ENCODE measurements at places on chromosomes 7 and 10.

- DNase-seq, result no peak
Measured at GRCh38 chr7:20030417-20030816, 186.8 kb downstream of the MACC1 start.

DNA sequence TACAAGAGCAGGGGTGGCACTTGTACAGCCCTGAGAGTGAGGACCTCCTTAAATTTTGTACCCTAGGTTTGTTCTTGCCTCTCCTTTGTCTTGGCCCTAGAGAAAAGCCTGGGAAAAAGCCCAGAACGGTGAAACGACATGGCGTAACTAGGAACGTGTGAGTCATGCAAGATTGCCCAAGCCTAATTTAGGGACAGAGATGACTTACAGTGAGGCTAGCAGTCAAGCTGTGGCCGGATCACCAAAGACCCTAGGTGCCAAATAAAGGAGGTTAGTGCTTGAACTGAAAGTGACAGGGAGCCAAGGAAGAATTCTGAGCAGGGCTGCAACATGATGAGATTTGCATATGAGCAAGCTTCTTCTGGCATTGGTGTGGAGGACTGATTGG, 25.1 kb downstream of the TBXAS1 start:
- no peak for DNase-seq

DNA sequence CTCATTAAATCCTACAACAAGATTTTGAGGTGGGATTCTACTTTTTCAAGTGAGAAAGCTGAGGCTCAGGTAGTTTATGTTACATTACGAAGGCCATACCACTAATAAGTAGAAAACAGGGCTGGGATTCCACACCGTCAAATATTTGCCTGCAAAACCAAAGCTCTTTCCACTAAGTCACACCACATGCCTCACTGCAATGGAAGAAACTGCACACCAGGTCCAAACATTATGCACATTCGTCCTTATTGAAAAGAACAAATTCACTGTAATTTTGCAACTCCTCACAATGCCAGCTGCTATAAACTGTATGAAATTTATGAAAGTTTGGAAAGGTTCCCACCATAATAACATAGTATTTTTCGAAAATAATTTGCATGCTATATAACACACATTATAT, 66.5 kb downstream of the DGKB start:
- DNase-seq, result no peak

DNA sequence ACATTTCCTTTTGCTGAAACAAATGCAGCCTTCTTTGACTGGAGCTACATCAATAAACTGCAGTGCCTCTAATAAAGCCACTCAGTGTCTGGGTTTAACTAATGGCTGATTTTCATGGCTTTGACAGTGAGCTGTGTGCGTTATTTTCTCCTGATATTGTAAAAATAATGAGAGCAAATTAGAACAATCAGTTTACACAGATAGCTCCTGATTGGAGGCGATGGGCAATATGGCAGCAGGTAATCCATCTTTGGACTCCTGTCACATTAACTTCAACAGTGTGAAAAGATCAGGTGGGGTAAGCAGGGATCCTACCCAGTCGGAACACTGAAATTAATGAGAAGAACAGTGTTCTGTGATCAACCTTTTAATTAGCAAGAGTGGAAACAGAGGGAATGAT, 100.7 kb downstream of the POLL start:
- no peak for DNase-seq

DNA sequence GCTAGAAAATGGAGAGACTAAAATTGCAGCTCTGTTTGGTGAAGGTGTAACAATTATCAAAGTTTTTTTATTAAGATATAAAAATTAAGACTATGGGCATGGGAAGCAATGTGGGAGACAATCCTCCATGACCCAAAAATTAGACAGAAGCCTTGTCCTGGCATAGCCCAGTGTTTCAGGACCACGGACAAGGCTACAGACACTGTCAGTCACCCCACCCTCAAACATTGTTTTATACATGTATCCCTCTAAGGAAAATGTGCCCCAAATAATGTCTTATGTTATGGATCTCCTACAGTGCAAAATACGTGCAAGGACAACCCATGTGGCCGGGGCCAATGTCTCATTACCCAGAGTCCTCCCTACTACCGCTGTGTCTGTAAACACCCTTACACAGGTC, 24.0 kb downstream of the HABP2 start:
- DNase-seq, result no peak

GRCh38 chr7:32283546-32283945, 206.6 kb downstream of the LSM5 start:
- no peak for DNase-seq

GRCh38 chr7:83248000-83248399, 85.3 kb upstream of the PCLO start:
- DNase-seq, result no peak

DNA sequence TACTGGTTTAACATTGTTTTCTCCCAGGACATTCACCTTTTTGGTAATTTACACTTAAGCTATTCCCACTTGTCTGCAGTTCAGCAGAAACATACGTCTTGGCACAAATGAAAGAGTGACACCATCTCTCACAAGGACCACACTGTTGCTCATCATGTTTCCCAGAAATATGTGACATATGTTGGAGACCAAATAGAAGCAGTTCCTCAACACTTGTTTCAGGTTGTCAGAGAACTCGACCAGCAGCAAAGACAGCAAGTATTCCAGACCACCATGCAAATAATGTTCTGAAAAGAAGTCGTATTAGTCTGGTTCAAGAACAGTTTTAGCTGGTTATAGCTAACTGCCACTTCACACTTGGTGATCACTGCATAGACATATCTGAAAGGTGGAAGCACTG, 81.3 kb upstream of the KLF6 start:
- no peak for DNase-seq

GRCh38 chr7:78852951-78853350, 600.5 kb downstream of the MAGI2 start:
- DNase-seq, result no peak

- peak; percentile 63 for DNase-seq
Measured at GRCh38 chr10:62732841-62733653, 71.5 kb upstream of the ADO start.

GRCh38 chr10:32041290-32042028, 14.8 kb downstream of the KIF5B start:
- no peak for DNase-seq

DNA sequence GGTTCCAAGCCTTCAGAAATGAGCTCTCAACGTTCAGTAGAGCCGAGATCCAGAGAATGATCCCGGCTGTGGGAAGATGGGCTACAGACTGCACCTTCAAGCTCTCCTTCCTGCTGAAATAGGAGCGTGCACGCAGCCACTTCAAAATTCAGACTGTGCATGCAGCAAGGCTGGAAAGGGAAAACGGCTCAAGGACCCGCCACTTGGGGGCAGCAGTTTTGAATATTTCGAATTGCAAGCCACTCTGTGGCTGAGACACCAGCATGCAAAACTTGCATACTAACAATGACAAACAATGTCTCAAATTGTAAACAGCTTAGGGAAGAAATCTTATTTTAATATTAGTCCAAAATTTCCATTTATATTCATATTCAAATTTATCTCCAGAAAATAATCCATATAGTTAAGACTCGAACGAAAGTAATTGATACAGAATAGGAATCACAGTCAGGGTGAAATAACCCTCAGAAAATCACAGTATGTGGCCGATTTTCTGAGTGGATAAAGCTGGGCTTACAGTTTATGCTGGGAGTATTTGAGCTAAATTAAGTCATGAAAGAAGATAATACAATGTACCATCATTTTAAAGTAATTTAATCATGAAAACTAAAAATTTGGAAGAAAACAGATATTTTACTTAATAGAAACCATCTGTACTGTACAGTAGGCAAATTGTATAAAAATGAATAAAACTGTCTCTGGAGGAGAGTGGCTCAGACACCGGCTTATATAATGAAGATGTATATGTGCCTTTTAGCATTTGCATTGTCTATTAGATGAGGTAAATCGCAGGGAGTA, 137.9 kb upstream of the MKI67 start:
- peak; percentile 39 for DNase-seq

- DNase-seq, result no peak
Measured at GRCh38 chr7:94054130-94054529, 50.0 kb upstream of the BET1 start.

DNA sequence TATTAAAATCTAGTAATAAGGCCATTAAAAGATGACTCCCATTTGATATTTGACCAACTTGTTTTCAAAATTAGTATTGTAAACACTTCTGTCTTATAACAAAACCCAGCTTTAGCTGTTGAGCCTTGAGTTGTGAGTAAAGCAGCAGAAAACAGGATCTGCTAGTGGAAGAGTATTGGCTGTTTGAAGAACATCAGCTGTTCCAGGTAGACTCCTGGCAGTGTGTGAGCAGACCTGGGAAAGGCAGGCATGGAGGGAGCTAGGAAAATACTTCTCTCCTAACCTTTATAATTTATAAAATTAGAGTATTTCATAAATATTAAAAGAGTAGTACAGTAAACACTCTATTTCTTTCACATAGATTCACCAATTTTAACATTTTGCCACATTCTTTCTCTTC, 29.0 kb downstream of the KAT6B start:
- no peak for DNase-seq

DNA sequence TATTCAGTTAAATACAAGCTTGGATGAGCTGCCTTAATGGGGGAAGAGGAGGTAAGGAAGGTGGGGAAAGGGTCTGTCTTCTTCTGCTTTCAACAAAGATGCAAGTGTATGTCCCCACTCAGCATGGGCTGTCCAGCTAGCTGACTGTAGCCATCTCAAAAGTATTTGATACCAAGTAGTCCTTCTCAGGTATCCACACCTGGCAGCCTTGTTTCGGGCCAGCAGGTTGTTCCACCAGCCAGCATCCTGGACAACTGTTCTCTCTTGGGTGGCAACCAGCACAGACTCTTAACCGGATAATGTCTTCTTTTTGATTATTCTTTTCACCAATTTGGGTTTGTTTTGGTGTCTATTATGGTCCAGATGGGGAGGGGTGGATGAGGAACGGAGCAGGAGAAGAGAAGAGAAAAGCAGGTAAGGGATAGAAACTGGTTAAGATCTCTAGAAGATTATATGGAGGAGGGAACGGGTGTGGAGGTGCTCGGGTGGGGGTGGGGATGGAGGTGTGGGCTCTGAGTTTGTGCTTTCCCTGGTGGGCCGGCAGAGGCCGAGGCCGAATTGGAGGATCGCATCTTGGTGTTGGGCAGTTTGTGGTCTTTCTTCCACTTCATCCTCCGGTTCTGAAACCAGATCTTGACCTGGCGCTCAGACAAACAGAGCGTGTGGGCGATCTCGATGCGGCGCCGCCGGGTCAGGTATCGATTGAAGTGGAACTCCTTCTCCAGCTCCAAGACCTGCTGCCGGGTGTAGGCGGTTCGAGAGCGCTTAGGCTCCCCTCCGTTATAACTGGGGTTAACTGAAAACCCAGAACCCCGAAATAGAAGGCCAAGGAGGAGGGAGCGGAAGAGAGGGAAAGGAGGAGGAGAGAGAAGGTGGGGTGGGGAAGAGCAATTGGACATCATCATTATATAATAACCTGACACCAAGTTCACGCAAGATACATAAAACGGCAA, 1.5 kb downstream of the HOXA4 start:
- no peak for DNase-seq

DNA sequence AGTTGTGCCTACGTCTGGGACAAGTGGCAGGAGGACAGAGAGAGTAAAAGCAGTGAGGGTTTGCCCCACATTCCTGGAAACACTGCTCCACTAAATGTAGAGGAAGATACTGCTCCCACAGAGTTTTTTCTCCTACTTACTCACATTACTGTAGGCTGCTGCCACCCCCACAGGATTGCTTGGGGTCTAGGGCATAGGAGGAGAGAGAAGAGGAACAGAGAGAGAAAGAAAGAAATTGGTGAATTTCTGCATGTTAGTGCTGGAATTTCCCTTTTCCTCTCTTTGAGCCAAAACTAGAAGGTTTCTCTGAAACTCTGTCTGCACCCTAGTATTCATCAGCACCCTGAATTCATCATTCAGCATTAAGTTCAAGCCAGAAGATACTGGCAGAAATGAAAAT, 397.9 kb downstream of the INHBA start:
- no peak for DNase-seq

GRCh38 chr10:110643035-110643652, 992 bp upstream of the RBM20 start:
- DNase-seq, result no peak

DNA sequence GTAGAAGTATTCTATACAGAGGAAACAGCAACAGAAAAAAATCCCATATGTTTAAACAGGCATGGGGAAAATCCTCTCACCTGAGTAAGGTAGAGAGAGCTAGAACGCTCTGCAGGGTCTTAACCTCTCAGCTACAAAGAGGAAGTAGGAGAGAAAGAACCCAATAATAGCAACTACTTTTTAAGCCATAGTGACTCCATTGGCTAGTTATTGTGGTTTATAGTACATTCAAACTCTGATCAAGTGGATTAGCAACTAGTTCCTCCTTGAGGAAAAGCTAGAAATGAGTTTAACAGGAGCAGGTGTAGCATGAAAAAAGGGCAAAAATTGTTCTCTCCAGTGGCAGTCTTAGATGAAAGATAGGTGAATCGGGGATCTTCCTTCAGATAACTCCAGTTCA, 89.7 kb downstream of the HGF start:
- no peak for DNase-seq

- DNase-seq, result no peak
Measured at GRCh38 chr7:38432080-38432479, 158.6 kb upstream of the TARP start.

- DNase-seq, result no peak
Measured at GRCh38 chr7:157490465-157490912, 153.7 kb downstream of the DNAJB6 start.
